ENCODE measurements at places on chromosomes 12 and 14.
A peak's percentile ranks its signal among the peaks of the same experiment; 100 is the strongest.

DNA sequence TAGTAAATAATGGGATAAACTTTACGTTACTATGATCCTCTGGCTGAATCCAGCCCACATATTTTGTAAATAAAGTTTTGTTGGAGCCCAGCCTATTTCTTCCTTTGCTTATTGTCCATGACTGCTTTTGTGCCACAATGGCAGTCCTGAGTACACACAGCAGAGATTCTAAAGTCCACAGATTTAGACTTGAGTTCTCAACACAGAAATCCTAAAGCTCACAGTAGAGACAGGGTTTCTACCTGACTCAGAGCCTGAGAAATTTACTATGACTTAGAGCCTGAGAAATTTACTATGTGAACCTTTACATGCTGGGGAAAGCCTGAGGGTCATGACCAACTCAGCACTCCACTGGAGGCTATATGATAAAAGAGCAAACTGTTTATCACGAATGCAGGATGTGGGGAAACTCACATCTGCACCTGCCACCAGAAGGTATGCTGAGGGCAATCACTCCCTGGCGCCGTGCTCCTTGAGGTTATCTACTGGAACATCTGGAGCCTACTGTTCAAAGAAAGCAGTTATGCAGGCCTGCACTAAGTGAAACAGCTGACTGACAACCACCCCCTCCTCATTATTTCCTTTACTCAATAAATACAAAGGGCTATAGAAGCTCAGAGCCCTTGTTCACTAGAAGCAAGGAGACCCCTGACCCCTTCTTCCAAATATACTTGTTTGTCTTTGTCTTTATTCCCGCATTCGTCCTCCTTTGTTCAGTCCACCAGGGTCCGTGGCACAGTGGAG, 52.6 kb upstream of the BICD1 start:
- DNase-seq, result no peak

GRCh38 chr14:35375558-35376025, 29.0 kb downstream of the NFKBIA start:
- DNase-seq, result no peak

DNA sequence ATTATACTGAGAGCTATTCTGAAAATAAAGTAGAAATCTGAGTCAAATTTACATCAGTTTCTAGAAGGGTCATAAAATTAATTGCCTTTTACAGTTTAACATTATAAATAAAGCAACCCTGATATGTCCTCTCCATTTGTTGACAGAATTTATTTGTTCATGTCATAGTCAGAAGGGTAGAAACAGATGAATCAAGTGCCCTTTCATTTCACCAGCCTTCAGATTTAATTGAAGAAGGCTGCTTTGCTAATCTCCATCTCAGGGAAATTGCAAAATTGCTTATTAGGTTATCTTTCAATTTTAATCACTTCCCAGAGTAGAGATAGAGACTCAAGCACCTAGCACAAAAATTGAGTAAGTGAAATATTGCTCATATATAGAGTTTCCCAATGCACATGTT, 76.8 kb downstream of the ATXN7L3B start:
- no peak for DNase-seq

- DNase-seq, result no peak
Observed at GRCh38 chr14:32710231-32710671, 228.4 kb upstream of the NPAS3 start.

- DNase-seq, result no peak
Observed at GRCh38 chr12:124744659-124745464, 118.8 kb downstream of the SCARB1 start.

DNA sequence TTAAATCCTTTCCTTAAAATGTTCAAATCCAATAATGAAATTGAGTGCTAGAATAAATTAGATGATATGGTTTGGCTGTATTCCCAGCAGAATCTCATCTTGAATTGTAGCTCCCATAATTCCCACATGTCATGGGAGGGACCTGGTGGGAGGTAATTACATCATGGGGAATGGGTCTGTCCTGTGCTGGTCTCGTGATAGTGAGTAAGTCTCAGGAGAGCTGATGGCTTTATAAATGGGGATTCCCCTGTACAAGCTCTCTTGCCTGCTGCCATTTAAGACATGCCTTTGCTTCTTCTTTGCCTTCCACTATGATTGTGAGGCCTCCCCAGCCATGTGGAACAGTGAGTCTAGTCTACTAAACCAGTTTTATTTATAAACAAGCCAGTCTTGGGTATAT, 508.5 kb downstream of the ETNK1 start:
- peak; percentile 3 for DNase-seq

DNA sequence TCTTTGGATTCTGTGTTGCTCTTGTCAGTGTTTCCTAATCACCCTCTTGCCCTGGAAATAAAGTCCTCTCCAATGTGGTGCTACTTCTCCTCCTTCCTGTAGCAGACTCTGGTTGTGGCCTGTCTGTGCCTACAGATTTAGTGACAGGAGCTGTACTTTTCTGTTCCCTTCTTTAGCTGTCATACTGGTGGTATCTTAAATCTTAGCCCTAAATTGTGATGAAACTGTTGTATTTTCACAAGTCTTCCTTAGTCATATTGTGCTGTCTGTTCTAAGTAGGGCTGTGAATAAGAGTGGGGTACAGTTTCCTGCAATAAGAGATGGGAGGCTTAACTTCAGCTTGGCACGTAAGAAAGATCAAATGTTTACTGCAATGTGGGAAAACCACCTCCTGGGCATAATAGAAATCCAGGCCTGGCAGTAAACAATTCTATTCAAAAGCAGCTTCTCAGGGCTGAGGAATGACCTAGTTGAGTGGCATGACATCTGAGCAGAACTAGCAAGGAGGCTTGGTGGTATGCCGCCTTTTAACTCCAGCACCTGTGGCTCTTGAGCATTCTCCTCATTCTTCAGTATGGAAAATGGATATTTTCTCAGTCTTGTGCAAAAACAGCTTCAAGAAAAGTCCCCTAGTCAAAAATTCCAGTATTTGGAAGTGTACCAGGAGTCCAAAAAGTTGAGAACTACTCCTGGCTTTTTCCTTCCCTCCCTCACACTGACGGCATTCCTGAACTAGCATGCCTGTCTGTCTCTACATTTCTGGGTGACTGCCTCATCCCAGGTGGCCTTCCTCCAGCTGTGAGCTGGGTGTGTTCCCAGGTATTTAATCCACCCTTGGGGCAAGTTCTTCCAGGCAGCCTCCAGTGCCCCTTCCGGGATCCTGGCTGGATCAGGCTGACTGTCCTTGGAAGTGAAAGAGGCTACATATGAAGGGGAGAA, 19.5 kb downstream of the ANO6 start:
- peak; percentile 75 for DNase-seq

- DNase-seq, result no peak
Observed at GRCh38 chr12:54220567-54220966, 31.8 kb upstream of the SMUG1 start.

DNA sequence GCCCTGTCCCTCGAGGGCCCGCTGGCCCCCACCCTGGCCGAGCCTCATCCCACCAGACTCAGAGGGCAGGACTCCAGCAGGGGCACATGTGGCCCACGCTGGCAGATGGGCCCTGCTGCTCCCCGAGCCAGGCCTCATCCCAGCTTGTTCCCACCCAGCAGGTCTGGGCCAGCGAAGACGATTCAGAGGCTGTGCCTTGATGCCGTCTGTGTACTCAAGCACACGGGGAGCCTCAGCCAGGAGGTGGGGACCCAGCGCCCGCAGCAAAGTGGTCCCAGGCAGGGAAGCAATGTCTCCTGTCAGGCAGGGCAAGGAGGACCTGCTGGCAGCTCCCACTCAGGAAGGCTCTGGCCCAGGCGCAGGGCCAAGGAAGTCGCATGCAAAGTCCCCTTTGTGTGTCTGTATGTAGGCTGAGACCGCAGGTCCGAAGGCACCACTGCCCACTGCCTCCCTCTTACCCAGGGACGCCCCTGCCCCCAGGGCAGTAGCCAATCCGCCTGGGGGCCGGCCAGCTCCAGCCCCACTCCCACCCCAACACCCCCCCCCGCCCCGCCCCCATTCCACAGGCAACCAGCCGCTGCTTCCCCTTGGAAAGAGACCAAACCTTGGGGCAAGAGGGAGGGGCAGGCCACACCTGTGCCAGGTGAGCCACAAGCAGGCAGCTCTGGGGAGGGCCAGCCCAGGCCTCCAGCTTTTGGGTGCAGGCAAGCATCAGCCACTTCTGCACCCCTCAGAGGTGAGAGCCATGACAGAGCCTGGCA, 9.4 kb downstream of the DEGS2 start:
- DNase-seq, result no peak

DNA sequence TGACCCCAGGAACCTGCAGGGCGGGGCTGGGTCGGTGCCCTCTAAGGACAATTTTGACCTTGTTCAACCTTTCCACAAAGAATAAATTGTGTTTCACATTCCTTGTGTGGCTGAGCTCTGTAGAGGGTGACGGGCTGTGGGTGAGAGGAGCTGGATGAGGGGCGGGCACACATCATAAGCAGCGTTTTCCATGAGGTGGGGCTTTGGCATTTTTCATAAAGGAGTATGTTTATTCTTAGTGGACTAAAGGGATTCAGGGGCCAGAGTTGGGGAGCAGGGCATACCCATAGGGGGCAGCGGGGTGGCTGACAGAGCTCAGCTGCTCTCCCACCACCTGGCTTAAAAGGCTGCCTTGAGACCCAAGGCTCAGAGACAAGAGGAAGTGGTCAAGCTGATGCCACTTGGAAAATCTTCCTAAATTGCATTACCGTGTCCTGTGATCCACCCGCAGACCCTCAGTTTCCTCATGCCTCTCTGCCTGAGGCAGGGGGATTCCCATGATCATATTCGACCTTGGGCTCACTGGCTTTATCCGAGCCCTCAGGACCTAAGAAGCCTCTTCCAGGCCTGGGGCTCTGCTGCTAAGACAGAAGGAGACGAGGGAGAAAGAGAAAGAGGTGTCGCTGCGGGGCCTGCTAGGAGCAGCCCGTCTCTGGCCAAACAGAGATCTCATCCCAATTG, 11.4 kb downstream of the MMP14 start:
- no peak for DNase-seq

- peak; percentile 36 for DNase-seq
Observed at GRCh38 chr14:88682495-88683114, 110.1 kb downstream of the EML5 start.

GRCh38 chr14:97149775-97150174, 352.6 kb downstream of the VRK1 start:
- DNase-seq, result no peak

DNA sequence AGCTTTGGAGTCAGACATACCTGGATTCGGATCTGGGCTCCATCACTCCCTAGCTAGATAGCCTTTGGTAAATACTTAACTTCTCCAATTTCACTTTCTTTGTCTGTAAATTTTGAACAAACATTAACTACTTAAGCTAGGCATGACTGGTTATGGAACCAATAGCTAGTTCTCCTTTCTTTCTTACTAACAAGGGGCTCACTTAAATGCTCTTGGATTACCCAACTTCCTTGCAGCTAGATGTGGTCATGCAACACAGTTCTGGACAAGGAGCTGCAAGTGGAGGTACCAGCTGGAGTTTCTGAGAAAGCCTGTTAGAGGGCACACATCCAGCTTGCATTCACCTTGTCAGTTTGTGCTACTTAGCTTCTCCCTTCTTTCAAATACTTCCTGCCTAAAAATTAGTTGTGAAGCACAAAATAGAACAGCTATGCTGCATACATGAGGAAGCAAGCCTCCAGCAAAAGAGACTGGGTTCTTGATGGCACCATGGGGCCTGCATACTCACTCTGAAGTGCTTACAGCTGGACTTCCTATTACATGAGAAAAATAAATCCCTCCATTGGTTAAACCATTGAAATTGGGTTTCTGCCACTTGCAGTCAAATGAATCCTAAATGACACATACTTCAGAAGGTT, 210.1 kb upstream of the EEA1 start:
- DNase-seq, result peak; percentile 87

DNA sequence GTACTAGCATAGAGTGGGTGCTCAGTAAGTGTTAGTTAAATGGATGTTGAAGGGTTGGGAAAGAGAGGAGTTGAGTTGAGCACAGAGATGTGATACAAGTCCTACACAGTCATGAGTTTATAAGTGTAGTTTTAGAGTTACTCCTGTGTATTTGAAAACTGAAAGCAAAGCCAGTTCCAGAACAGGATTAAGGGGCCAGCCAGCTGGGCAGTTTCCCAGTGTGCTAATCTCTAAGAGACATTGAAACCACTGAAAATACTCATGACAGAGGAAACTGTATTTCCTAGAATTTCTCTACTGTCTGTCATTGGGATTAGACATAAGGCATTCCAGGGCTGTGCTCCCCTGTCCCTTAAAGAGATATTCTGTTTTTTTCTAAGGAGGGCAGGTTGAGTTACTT, 101.0 kb downstream of the DERA start:
- no peak for DNase-seq

- DNase-seq, result no peak
Observed at GRCh38 chr12:117789195-117789912, 179.4 kb downstream of the KSR2 start.

- DNase-seq, result no peak
Observed at GRCh38 chr12:131058700-131059099, 105.0 kb downstream of the ADGRD1 start.

DNA sequence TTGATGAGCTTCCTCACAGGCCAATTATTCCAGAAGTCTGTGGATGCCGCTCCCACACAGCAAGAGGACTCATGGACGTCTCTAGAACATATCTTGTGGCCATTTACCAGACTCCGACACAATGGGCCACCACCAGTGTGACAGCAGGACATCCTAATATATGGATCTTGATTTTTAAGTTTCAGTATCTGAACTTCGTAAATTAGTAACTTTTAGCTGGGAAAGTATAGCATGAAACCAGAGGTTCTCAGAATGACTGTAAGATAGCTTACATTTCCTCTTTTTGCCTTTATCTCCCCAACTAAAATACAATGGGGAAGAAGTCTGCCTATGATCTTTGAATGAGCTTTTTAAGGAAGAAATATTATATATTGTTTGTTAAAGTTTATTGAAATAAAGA, 87.0 kb downstream of the DNAI7 start:
- DNase-seq, result no peak

DNA sequence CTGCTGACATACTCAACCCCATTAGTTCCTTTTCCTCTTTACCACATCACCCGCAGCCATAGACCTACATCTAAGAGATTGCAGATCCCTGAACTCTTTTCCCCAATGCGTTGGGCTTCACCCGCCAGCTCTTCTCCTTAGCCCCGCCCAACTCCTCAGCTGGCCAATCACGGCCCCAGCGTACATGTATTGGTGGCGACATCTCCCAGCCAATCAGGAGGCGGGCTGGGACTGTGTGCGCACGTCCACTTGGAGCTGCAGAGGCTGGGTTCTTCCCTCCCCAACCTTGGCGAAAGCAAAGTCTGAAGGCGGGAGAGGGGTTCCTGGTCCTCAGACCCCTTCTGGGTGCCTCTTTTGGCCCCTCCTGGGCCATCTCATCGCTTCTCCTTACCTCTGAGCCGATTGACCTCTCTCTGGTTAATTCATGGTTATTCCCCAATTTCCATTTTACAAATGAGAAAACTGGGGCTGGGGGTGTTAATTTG, 11.0 kb downstream of the PDE1B start:
- DNase-seq, result no peak

All from epithelial cell of proximal tubule (primary cell).